Ascending aorta (tissue), 2 donors: ENCODE measurements at places on chromosomes 6 and 20.
A peak's percentile ranks its signal among the peaks of the same experiment; 100 is the strongest.

GRCh38 chr20:4989570-4989969 lies 11.7 kb downstream of the SLC23A2 start:
- H3K4me1 ChIP-seq, result no peaks in the 10 kb centered on the region
- no peak overlapping the region for H3K27ac ChIP-seq
- no peak overlapping the region for H3K4me3 ChIP-seq
- DNase-seq, result no peak
- H3K36me3 ChIP-seq, result no peaks in the 10 kb centered on the region
- no peaks in the 10 kb centered on the region for H3K27me3 ChIP-seq

DNA sequence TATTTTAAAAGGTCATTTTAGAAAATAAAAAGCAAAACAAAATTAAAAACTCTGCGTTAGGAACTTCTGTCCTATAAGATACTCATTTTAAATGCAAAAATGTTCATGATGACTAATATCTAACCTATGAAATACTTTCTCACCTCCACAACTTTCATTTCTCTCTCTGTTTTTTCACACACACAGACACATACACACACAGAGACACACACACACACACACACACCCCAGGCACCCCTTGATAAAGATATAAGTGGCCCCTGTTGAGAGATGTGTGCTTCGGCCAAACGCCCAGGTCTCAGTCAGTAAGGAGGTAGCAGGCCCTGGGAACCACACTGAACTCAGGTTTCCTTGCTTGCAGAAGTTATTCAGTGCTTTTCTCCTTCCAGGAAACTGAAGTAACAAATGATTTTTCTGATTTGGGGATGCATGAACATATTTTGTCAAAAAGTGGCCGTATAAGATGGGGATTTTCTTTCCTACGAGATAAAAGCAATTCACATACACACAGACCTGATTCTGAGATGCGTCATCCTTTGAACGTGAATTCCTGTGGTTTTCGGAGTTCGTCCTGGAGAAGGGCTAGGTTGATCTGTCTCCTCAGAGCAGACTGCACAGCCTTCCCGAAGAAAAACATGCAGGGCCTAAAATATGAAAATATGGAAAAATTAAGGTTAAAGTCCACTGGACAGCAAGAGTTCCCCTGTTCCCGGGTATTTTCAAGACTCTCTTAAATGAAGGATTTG lies 306.8 kb upstream of the FOXQ1 start:
- H3K27ac ChIP-seq, result no peak overlapping the region
- no peaks in the 10 kb centered on the region for H3K4me1 ChIP-seq
- no peak overlapping the region for H3K4me3 ChIP-seq
- H3K27me3 ChIP-seq, result no peaks in the 10 kb centered on the region
- H3K36me3 ChIP-seq, result no peaks in the 10 kb centered on the region

DNA sequence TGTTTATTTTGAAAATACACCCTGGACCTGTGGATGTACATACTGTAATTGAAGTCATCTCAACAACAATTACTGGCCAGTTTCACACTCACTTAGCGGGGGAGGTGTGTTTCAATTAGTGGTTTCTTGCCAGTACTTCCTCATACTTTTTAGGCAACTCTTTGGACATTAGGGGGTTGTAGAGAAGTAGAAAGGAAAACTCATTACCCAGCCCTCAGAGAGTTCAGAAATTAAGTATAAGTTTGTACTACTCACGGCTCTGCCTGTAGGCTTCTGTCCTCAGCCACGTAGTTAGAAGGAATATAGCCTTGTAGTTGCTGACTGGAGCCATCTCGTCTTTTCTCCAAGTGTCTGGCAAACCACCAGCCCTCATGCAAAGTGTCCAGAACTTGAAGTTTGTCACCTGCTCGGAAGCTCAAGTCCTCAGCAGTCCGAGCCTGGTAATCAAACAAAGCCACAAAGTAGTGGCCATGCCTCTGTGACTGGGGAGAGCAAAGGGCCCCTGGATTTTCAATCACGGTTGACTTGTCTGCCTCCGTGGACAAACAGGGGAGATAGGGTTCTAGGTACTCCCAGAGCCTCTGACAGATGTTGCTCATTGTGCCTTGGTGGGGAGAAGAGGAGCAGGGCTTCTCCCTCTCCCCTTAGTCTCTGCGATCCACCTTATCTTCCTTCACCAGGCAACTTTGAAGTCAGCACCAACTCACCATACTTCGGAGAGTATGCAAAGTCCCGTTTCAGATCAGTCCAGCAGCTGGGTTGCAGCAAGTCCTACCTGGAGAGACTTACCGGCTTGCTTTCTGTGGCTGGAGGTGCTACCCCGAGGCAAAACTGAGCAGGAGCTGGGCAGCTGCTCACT lies 749 bp downstream of the FRK start:
- peak overlapping the region; percentile 85 for H3K27ac ChIP-seq
- no peak for DNase-seq

DNA sequence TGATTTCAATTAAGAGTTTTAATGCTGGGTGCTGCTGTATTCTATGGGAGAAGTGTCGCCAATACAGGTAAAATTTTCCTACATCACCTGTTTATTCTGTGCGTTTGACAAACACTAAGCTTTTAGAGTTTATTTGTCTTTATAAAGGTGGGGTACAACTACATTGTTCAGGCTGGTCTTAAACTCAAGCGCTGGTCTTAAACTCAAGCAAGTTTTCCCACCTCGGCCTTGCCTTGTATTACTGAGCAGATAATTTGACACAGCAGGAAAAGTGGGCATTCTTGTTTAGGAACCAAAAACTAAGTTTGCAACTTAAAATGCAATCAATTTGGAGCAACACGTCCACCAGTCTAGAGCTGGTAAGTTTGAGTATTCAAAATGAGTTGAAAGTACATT lies 112.9 kb upstream of the BTN3A2 start:
- peak overlapping the region; percentile 57 for H3K4me3 ChIP-seq
- H3K4me1 ChIP-seq, result peaks cover 10% of the 10 kb centered on the region
- no peak for DNase-seq
- no peak overlapping the region for H3K27ac ChIP-seq
- H3K36me3 ChIP-seq, result no peaks in the 10 kb centered on the region

GRCh38 chr20:5270603-5271002 lies 46.2 kb downstream of the PROKR2 start:
- no peaks in the 10 kb centered on the region for H3K36me3 ChIP-seq
- H3K27me3 ChIP-seq, result no peaks in the 10 kb centered on the region
- DNase-seq, result no peak
- H3K27ac ChIP-seq, result no peak overlapping the region
- H3K4me1 ChIP-seq, result no peaks in the 10 kb centered on the region

DNA sequence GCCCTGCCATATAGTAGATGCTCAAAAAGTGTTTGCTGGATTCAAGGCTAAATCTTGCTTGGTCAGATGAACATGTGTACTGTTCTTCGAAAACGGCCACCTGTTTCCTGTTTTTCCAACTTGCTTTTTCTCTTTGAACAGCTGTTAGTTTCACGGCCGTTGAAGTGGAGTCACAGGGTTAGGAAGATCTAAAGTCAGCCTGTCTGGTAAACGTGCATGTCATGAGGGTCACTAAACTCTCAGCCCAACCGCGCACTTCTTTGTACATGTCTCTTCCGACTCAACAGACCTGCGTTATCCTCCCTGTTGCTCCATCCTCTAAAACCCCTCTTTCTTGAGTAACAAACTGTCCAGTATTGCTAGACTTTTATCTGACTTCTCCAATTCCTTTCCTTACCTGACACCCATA lies 93.2 kb upstream of the MAN1A1 start:
- no peaks in the 10 kb centered on the region for H3K36me3 ChIP-seq
- H3K27me3 ChIP-seq, result no peaks in the 10 kb centered on the region
- H3K4me1 ChIP-seq, result no peaks in the 10 kb centered on the region
- H3K4me3 ChIP-seq, result no peak overlapping the region
- DNase-seq, result no peak
